ENCODE measurements at places on chromosomes 5 and 9. TPM values are rescaled to one million over a fixed set of nuclear protein-coding genes. Genes with fewer than 3 reads are reported as not detected.

DNA sequence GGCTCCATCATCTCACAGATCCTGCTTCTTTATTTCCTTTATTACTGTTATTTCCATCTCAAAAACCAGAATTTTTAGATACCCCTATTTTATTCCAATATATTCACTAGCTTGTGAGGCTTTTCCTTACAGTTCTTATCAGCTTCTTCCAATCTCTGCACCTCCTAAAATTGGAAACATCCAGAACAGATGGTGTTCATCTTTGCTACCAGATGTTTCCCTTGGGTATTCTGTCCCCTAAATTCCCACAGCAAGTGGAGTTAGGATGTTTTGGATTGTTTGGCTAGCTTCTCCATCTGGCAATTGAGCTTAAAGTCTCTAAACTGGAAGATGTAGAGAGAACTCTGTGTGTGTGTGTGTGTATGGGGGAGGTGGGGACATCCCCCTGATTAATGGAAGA, 580.4 kb downstream of the DTWD2 start:
- no peak for DNase-seq

DNA sequence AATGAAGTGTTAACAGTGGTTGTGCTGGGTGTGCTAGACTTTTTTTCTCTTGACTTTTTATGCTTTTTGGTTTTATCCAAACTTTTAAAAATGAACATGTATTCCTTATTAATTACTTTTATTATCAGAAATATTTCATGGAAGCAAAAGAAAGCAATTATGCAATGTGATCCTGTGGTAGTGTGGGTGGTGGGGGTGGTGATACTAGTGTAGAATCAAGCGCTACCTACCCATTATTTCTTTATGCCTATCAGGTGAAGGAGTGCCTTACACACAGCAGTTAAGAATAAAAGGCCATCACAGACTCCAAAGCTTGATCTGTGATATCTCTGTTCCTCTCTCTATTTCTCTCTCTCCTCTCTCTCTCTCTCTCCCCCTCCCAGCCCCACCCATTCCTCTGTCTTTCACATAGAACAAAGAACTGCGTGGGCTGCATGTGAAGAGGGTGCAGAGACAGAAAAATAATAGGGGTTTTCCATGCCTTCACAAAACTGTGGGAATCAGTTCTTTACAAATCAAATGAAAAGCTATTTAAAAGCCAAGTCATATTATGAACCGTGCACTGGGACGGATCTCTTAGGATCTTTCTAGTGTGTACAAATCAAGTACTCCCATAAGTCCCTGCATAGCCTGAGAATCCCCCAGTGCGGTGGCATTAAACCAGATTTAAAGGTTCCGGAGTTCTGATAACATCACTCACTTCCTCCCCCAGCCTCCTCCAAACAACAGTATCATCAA, 351.2 kb downstream of the RAB3C start:
- DNase-seq = no peak

WHRN gene
- 0.80 TPM for total RNA-seq

- no peak for DNase-seq
Observed at GRCh38 chr9:79489261-79490000, 82.3 kb upstream of the TLE4 start.

- peak; percentile 71 for DNase-seq
Observed at GRCh38 chr5:54718656-54719055, 201.1 kb downstream of the SNX18 start.

DNA sequence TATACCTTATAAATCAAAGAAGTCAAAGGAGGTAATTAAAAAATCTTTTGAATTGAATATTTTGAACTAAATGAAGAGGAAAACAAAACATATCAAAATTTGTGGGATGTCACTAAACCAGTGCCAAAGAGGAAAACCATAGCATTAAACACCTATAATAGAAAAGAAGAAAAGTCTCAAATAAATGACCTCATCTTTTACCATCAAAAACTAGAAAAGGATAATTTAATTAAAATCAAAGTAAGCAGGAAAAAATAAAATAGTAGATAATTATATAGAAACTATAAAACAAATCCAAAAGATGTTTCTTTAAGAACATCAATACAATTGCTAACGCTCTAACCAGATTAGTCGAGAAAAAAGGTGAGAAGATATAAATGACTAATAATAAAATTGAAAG, 47.8 kb downstream of the LPAR1 start:
- DNase-seq = no peak

- no peak for DNase-seq
Observed at GRCh38 chr5:45093377-45093776, 284.6 kb downstream of the MRPS30 start.

GRCh38 chr5:24899180-24899579, 254.4 kb upstream of the CDH10 start:
- no peak for DNase-seq

DNA sequence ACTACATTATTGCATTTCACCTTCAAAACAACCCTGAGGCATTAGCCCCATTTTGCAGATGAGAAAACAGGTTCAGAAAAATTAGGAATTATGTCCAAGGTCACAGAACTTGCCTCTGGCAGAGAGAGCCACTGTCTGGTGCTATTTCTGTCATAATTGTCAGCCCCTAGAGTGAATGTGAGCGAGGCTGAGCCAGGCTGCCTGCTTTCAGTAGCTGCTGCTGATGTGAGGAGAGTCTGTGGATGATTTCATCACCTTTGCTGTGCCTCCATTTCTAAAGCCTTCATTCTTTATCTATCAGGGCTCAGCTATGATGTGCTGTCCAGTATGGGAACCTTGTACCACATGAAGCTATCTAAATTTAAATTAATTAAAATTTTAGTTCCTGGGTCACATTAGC, 71.4 kb downstream of the INSYN2B start:
- no peak for DNase-seq

DNA sequence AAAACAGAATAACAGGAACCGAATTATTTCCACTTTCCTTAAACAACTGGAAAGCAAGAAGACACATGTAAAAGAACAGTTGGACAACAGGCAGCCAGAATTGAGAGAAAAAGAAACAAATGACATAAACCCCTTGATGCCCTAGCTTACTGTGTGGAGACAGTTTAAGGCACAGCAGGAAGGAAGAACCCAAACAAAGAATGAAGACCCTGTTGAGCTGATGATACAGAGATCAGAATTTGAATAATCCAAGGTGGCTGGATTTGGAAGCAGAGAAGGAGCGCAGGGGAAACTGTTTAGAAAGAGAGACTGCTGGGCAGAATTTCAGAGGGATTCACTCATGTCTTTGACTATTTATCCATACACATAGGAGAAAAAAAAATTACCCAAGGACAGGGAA, 316.3 kb upstream of the POU5F2 start:
- no peak for DNase-seq

STING1 gene
- total RNA-seq = 55.3 TPM

C6 gene
- 89.5 TPM for total RNA-seq

Measured in left ventricle myocardium inferior (tissue), 1 donor.